Stimulated activated CD8-positive, alpha-beta memory T cell treated with anti-CD3 and anti-CD28 coated beads, Interleukin-7, amount 100 ng/mL, for 1 hour (primary cell): ENCODE measurements at places on chromosomes 5 and 9.

GRCh38 chr5:18050776-18051175, 416.5 kb downstream of the TAF11L14 start:
- DNase-seq: no peak

GRCh38 chr9:137878146-137878941, 762 bp downstream of the CACNA1B start:
- no peak for DNase-seq

DNA sequence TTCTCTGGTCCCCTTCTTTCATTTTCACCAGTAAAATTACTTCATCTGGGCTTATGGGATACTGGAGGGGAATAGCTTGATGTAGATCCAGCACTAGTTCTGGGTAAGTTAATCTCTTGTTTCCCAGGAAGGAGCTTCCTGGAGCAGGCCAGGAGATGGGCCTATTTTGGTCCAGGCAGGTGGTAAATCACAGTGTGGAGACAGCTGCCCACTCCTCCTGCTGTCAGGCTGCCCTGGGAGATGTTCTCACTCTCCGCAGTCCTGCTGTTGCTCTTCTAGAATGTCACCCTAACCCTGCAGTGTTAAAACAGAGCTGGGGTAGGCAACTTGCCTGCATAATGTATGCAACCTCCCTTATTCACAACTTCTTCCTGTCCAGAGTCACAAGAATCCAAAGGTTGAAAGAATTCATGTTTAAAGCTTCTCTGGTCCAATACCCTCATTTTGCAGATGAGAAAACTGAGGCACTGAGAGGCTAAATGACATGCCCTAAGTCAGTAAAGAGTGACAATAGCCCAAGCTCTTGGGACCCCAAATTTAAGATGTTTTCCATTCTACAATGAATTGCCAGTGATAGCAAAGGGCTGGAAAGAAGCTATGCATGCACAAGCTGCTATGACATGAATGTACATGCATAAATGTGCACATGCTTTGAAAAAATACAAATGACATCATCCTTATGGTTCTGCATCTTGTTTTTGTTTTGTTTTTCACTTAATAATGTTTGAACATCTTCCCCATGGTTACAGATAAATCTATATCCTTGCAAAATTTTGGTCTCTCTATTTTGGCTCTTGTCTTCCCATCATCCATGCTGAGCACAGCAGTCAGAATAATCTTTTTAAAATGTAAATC, 71.8 kb upstream of the ADRA1B start:
- DNase-seq: no peak

DNA sequence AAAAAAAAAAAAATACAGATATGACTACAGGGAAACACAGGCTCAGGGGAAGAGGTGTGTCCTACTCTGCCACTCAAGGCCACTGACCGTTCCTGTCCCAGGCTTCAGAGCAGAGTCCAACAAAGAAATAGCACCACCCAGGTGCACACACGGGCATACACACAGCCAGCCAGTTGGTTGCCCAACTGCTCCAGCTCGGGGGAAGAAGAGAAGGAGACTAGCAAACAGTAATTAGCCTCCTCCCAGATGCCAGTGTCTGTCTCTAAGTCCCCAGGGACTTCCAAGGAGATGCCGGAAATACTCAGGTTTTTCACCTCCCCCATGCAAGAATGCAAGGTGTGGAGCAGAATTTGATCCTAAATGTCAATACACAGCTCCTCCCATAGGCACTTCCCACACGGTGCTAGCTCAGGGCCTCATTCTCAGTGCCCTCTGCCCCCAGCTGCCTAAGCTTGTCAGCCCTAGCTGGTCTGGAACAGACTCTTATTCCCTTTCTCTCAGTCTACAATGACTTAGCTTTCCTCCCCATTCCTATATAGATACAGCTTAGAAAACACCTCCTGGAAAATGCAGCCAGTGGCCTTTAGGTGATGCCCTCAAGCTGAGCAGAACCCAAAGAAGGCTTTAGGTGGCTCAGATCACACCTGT, 1.7 kb downstream of the MYORG start:
- DNase-seq: no peak

- no peak for DNase-seq
Measured at GRCh38 chr9:91258451-91258850, 103.3 kb downstream of the AUH start.

DNA sequence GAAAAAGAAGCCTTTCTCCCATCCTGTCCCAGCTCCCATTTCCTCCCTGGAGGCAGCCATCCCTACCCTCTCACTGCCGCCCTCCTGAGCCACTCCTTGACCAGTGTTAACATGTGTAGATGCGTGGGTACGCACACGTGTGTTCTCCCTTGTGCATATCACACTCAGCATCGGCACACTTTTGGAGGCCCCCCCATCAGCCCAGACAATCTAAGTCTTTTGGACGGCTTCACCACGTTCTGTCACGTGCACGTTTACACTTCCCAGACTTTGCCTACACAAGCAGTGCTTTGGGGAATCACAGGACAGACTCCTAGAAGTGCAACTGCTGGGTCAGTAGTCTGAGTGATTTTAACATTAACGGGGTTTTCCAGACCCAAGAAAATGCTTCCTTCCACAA, 18.0 kb downstream of the HRH2 start:
- no peak for DNase-seq

DNA sequence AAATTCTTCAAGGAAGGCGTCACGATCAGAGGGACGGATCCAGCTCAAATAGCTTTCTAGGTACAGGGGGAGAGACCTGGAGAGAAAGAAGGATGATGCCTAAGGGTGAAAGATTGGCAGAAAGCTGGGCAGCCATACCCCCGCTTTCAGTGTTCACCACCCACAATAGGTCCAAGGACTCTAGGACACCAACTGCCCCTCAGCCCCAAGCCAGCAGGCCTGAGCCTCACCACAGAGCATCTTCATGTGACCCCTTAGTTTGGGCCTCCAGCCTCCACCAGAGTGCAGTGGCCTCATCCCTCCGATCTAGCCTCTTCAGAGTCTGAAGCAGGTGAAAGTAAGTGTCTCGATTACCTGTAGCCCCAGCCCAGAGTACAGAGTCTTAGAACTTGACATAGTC, 1.7 kb upstream of the VCP start:
- DNase-seq: no peak

- DNase-seq: peak; percentile 48
Measured at GRCh38 chr5:134079748-134080581, 34.5 kb upstream of the TCF7 start.

DNA sequence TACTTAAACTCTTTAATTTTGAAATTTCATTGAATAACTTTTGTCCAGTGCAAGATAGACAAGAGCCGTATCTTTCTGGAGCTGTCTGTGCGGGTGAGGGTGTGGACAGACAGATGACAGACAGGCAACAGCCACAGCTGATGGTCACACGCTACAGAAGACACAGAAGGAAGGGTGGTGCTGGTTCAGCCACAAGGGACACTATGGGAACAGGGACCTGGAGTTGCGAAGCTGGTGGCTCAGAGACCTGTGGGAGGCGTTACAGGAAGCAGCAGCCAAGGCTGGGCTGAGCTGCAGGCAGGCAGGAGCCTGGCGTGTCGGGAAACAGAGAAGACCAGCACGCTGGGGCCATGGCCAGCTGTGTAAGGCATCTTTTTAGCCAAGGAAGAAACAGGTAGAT, 104.4 kb downstream of the WNK2 start:
- no peak for DNase-seq

DNA sequence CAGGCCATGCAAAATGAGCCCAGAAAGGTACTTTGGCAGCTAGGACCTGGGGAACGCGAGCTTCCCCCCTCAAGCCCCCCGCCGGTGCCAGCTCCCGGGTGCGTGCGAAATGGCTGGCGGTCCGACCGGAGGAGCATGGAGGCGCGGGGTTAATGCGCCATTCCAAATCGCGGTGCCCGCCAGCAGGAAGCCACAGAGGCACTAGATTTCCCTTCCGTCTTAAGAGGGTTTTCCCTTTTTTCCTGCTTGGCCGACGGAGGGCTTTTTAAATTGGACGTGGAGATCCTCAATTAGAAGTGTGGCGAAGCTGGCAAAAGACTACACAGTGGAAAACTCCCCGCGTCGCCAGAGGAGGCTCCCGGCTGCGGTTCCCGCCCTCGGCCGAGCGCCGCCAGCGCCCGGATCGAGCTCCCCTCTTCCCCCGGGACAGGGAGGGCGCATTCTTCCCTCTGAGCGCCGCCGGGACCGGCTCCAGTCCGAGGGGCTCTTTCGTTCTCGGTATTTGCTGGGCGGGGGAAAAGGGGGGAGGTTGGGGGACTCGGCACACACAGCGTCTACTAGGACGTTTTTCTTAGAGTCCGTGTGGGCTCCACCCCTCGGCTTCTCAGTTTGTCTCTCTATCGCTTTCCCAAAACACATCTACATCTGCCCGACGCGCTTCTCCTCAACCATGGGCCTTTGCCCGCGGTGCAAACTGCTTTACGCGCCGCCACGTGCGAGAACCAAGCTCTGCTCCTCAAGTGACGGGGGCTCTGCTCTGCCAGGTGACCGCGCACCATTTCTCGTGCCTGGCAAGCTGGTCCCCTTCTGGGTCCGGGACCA, 3.0 kb downstream of the GDNF start:
- no peak for DNase-seq

- DNase-seq: no peak
Measured at GRCh38 chr5:74281166-74281565, 359.4 kb downstream of the ENC1 start.

- no peak for DNase-seq
Measured at GRCh38 chr9:133674091-133674490, 37.9 kb downstream of the DBH start.

DNA sequence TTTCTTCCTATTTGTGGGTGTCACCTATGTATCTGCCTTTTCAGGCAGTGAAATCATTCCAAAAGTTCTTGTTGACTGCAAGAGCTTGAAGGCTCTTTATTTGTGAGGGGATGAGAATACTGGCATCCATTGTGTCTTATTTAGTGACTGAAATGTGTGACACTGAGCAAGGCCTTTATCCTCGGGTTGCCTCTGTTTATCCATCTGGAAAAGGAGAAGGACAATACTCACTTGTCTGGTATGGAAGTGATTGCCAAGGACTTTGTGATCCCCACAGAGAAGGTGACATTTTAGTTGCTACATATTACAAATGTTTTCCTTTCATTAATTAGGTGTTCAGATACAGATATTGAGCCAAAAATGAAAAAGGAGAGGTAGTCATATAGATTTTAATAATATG, 80.2 kb downstream of the ARRDC3 start:
- DNase-seq: no peak

GRCh38 chr9:86577420-86578333, 223.5 kb upstream of the TUT7 start:
- no peak for DNase-seq

DNA sequence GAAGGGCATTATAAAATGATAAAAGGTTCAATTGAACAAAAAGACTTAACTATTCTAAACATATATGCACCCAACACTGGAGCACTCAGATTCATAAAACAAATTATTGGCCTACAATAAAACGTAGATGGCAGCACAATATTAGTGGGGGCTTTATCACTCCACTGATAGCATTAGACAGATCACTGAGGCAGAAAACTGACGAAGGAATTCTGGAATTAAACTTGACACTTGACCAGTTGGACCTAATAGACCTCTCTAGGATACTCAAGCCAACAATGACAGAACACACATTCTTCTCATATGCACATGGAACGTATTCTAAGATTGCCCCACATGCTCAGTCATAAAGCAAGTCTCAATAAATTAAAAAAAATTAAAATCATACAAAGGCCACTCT, 18.4 kb upstream of the C9orf72 start:
- no peak for DNase-seq

DNA sequence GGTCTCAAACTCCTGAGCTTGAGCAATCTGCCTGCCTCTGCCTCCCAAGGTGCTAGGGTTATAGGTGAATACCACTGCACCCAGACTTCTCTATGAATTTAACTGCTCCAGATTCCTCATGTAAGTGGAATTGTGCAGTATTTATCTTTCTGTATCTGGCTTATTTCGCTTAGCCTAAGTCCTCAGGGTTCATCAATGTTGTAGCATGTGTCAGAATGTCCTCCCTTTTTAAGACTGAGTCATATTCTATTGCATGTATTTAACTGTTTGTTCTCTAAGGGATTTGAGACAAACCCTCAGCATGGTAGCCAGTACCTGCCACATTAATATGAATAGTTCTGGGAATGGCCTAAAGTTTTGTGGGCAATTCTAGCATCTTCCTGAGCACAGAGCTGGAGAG, 53.9 kb upstream of the TUT7 start:
- no peak for DNase-seq

GRCh38 chr5:138770977-138771376, 17.8 kb downstream of the CTNNA1 start:
- DNase-seq: no peak

GRCh38 chr5:102418531-102418930, 80.3 kb downstream of the SLCO6A1 start:
- no peak for DNase-seq

GRCh38 chr5:110884005-110884404, 145.2 kb downstream of the SLC25A46 start:
- no peak for DNase-seq

DNA sequence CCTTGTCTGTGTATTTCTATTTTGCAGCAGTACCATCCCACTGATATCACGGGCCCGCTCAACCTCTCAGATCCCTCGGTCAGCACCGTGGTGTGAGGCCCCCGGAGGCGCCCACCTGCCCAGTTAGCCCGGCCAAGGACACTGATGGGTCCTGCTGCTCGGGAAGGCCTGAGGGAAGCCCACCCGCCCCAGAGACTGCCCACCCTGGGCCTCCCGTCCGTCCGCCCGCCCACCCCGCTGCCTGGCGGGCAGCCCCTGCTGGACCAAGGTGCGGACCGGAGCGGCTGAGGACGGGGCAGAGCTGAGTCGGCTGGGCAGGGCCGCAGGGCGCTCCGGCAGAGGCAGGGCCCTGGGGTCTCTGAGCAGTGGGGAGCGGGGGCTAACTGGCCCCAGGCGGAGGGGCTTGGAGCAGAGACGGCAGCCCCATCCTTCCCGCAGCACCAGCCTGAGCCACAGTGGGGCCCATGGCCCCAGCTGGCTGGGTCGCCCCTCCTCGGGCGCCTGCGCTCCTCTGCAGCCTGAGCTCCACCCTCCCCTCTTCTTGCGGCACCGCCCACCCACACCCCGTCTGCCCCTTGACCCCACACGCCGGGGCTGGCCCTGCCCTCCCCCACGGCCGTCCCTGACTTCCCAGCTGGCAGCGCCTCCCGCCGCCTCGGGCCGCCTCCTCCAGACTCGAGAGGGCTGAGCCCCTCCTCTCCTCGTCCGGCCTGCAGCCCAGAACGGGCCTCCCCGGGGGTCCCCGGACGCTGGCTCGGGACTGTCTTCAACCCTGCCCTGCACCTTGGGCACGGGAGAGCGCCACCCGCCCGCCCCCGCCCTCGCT, 1.9 kb downstream of the LRRC26 start:
- no peak for DNase-seq

GRCh38 chr5:159362220-159362619, 31.9 kb upstream of the IL12B start:
- DNase-seq: no peak

- no peak for DNase-seq
Measured at GRCh38 chr5:66713998-66714397, 117.8 kb downstream of the MAST4 start.
